ENCODE measurements at places on chromosomes 1 and 21. TPM values are rescaled to one million over a fixed set of nuclear protein-coding genes. Genes with fewer than 3 reads are reported as not detected.

- peaks cover 25% of the 10 kb centered on the region for H3K36me3 ChIP-seq
- no peak for DNase-seq
- no peaks in the 10 kb centered on the region for H3K27me3 ChIP-seq
- H3K27ac ChIP-seq: no peak overlapping the region
- H3K4me3 ChIP-seq: no peak overlapping the region
These were observed 86.1 kb downstream of the TGFBR3 start for GRCh38 chr1:91799863-91800262.

GRCh38 chr1:56967900-56968832, 2.4 kb upstream of the C8B start:
- peaks cover 4% of the 10 kb centered on the region for H3K27me3 ChIP-seq
- no peaks in the 10 kb centered on the region for H3K36me3 ChIP-seq
- DNase-seq: no peak
- H3K4me1 ChIP-seq: no peaks in the 10 kb centered on the region

GRCh38 chr1:150372580-150372979, 8.6 kb downstream of the RPRD2 start:
- no peak overlapping the region for H3K27ac ChIP-seq
- no peaks in the 10 kb centered on the region for H3K27me3 ChIP-seq
- no peak for DNase-seq
- H3K4me1 ChIP-seq: peaks cover 34% of the 10 kb centered on the region
- H3K4me3 ChIP-seq: no peak overlapping the region

GRCh38 chr1:116270316-116271057, 102.6 kb upstream of the ATP1A1 start:
- no peaks in the 10 kb centered on the region for H3K27me3 ChIP-seq
- H3K27ac ChIP-seq: no peak overlapping the region
- no peaks in the 10 kb centered on the region for H3K36me3 ChIP-seq
- no peak overlapping the region for H3K4me3 ChIP-seq
- no peak for DNase-seq

DNA sequence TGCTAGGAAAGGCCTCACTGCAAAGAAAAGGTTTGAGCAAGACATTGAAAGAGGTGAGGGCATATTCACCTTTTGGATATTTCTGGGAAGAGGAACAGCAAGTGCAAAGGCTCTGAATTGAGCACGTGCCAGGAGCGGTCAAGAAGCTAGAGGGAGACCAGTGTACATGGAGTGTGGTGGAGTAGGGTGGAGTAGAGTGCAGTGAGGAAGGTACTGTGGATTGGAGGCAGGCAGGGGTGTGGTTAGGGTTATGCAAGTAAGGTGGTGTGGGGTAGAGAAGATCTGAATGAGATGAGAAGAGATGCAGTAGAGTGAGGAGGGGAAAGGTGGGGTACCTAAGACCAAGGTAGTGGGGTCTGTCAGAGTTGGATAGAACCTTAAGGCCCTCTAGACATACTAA, 119.6 kb downstream of the OMA1 start:
- peaks cover 4% of the 10 kb centered on the region for H3K4me1 ChIP-seq
- no peak overlapping the region for H3K27ac ChIP-seq
- peaks cover 4% of the 10 kb centered on the region for H3K27me3 ChIP-seq
- H3K4me3 ChIP-seq: no peak overlapping the region

DNA sequence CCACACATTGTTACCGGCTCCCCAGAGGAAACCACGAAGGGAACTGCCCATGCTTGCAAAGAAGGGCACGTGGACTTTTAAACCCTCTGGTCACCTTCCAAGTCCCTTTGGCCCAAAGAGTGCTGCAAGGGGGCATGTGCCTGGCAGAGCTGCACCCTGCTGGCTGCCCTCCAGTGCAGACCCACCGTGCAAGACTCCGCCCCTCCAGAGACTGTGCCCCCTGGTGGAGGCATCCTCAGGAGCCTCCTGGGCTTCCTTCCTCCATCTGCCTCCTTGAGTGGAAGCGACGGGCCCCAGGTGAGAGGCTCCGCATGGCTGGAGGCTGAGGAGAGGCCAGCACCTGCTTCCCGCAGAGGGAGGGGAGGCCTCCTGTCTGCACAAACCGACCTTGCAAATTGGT, 100.6 kb downstream of the CRYAA start:
- H3K27me3 ChIP-seq: no peaks in the 10 kb centered on the region
- H3K36me3 ChIP-seq: no peaks in the 10 kb centered on the region
- peaks cover 6% of the 10 kb centered on the region for H3K4me1 ChIP-seq
- no peak overlapping the region for H3K4me3 ChIP-seq

DNA sequence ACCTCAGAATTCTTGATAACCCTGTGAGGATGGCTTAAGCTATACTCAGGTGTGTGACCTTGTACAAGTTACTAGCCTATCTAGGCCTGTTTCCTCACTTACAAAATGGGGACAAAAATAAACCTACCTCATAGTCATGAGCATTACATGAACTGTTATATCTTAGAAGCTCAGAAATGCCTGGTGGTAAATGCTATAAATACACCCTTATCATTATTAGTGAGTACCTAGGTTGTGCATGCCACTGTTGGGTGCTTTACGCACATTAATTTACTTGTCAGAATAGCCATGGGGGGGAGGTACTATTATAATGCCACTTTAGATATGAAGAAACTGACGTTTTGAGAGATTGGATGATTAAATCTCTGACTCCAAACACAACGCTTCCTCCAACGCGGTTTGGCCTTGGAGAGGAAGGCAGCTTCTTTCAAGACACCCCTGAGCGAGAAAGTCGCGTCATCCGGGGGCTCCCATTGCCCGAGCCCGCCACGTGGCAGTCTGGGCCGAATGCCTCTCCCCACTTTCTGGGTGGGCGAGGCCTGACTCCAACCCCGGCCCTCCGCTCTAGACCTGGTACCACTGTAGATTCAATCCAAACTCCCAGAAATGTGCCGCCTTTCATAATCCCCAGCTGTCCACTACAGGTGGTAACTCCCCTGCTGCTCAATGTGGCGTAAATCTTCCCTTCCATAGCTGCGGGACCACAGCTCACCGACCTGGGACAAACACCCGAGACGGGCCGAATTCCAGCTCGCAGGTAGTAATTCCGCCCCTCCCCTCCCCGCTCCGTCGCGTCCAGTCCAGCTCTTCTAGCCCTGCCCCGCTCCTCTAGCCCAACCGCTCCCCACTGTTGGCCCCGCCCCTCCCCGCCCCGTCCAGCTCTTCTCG, 771 bp upstream of the RAD54L start:
- peaks cover under 1% of the 10 kb centered on the region for H3K36me3 ChIP-seq
- peak; percentile 76 for DNase-seq
- H3K4me3 ChIP-seq: peak overlapping the region; percentile 97

- no peaks in the 10 kb centered on the region for H3K27me3 ChIP-seq
- H3K27ac ChIP-seq: no peak overlapping the region
- no peak overlapping the region for H3K4me3 ChIP-seq
- DNase-seq: no peak
These were observed 10.0 kb downstream of the MAEL start for GRCh38 chr1:166999075-166999474.

GRCh38 chr1:109802901-109803561, 39.3 kb upstream of the EPS8L3 start:
- H3K4me1 ChIP-seq: peaks cover 5% of the 10 kb centered on the region
- no peak overlapping the region for H3K27ac ChIP-seq
- DNase-seq: no peak
- no peaks in the 10 kb centered on the region for H3K36me3 ChIP-seq
- no peaks in the 10 kb centered on the region for H3K27me3 ChIP-seq
- H3K4me3 ChIP-seq: no peak overlapping the region

GRCh38 chr1:63912643-63913042, 138.8 kb downstream of the ROR1 start:
- peak overlapping the region; percentile 28 for H3K27ac ChIP-seq
- H3K4me1 ChIP-seq: peaks cover 73% of the 10 kb centered on the region
- peaks cover 17% of the 10 kb centered on the region for H3K27me3 ChIP-seq
- H3K4me3 ChIP-seq: peak overlapping the region; percentile 16
- H3K36me3 ChIP-seq: peaks cover 5% of the 10 kb centered on the region

GRCh38 chr1:55474168-55474786, 259.1 kb upstream of the USP24 start:
- H3K27ac ChIP-seq: no peak overlapping the region
- no peak for DNase-seq
- H3K36me3 ChIP-seq: no peaks in the 10 kb centered on the region
- H3K4me3 ChIP-seq: no peak overlapping the region
- peaks cover 15% of the 10 kb centered on the region for H3K4me1 ChIP-seq

DNA sequence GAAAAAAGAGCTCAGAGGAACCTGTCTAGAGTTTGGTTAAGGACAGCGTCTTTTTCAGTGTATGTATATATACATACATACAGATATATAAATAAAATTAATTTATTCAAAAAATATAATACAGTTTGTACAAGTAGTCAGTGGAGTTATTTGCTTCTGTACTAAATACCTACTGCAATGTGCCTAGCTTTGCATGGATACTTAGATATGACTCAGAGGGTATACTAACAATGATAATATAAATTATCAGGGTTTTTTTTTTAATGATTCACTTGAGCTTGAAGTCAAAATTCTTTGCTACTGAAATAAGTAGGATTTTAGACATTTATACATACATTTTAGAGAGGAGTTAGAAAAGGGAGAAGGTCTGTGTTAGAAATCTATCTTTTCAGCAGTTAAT, 117.9 kb downstream of the PHTF1 start:
- no peak overlapping the region for H3K4me3 ChIP-seq
- DNase-seq: no peak
- peaks cover 24% of the 10 kb centered on the region for H3K36me3 ChIP-seq

- DNase-seq: no peak
- no peak overlapping the region for H3K4me3 ChIP-seq
- H3K36me3 ChIP-seq: peaks cover 17% of the 10 kb centered on the region
- peaks cover 30% of the 10 kb centered on the region for H3K4me1 ChIP-seq
- H3K27ac ChIP-seq: no peak overlapping the region
These were observed 38.8 kb downstream of the C1orf21 start for GRCh38 chr1:184425449-184426277.

DNA sequence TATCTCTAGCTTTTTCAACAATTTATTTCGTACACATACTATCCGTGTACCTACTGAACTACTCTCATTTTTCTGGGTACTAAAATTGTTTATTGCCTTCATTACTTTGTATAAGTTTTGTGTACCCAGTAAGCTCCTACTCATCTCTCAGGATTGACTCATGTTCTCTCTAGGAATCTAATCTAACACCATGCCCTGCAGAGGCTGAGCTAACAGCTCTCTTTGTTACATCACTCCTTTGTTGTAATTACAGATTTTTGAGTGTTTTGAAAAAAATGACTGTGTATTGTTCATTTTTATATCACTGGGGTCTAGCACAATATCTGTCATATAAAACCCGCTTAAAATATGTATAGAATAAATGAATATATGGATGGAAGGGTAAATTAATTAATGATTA, 167.1 kb downstream of the ATP6V1G3 start:
- H3K27me3 ChIP-seq: no peaks in the 10 kb centered on the region
- DNase-seq: no peak
- no peak overlapping the region for H3K27ac ChIP-seq

UROD gene
- 49.4 TPM for total RNA-seq

FMO5 gene
- total RNA-seq: 3.8 TPM

SGIP1 gene
- total RNA-seq: 2.6 TPM

KRTAP10-8 gene
- not detected for total RNA-seq

SVBP gene
- total RNA-seq: 31.3 TPM

TMOD4 gene
- total RNA-seq: 1.9 TPM

ELF3 gene
- 237 TPM for total RNA-seq

BARHL2 gene
- 14.8 TPM for total RNA-seq
